Urothelium cell line (cell line): ENCODE measurements at places on chromosomes 1 and 21.

GRCh38 chr1:7098641-7099040 lies 313.4 kb downstream of the CAMTA1 start:
- DNase-seq: no peak

DNA sequence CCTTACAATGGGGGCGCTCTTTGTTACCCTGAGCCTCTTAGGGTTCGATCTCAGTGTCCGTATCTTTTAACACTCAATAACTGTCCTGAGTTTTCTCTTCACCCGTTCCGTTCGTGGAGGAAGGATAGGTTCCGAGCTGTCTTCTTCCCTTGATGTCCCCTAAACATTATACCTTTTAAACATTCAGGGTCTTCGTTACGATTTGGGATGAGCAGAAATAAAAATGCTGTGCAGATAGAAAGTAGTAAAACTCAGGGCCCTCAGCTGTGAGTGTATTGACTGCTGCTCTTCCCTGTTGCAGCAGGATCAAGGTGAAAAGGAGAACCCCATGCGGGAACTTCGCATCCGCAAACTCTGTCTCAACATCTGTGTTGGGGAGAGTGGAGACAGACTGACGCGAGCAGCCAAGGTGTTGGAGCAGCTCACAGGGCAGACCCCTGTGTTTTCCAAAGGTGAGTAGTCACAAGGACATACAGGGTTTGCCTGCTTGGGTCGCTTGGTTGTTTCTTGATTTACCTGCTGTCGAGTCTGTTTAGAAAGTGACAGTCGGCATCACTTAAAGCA lies 784 bp downstream of the RPL11 start:
- no peak for DNase-seq

DNA sequence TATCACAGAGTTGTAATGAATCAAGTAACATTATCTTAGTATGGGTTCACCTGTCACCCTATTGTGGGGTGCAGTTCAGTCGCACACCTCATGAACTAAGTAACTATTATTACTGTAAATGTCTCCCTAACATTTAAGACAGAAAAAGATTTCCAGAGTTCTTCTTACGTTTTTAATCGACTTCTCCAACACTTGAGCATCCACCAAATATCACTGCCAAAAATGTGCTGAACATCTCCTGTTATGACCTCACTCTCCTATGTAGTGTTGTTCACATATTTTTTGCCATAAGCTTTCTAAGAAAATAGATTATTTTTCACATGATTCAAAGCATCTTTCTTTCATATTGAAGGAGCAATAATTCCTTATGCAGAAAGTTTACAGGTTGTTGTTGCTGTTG lies 1.3 kb downstream of the TTLL7 start:
- no peak for DNase-seq

- DNase-seq: no peak
Observed at GRCh38 chr1:58629031-58629462, 52.0 kb upstream of the TACSTD2 start.

GRCh38 chr1:20153000-20153418 lies 13.9 kb downstream of the PLA2G2F start:
- DNase-seq: no peak

DNA sequence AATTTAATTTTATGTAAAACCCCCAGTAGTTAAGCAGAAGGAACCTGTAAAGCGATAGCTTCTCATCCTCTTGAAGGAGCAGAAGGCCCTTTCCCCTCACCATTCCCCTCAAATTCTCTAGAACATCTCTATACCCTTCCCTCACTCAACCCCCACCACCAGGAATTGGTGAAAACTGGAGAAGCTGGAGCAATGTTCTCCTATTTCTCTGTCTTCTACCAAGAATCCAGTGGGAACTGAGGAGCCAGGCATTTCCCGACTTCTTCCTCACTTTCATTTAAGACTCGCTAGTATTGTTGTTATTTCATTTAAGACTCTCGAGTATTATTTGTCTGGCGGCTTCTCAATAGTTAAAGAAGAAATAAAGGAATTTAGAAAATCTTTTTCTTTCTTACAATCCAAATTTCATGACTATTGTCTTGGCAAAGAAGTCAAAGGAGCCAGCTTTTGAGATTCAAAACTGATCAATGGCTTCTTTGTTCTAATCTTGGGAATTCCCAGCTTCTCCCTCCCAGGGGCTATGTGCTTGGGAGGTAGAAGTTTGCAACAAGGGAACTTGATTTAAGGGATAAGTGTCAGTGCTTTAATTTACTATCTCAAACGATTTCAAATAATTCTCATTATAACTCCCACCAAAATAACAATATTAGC lies 253.3 kb upstream of the ADGRL2 start:
- DNase-seq: no peak

DNA sequence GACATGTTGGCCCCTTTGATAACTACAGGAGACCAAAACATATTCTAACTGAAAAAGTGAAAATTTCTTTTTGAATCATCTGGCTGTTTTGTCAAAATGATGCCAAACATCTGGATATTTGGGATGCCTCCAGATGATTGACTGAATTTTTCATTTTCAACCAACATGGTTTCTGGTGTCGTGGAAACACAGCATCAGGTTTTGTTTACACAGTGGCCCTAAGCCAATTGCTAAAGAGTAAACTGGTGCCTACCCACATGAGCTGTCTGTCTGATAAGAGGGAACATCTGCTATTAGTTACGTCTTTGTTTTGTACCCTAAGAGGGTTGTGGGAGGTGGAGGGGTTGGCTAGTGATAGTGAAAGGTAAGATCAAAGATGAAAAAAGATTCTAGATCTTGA lies 204.8 kb downstream of the KCNK2 start:
- no peak for DNase-seq

DNA sequence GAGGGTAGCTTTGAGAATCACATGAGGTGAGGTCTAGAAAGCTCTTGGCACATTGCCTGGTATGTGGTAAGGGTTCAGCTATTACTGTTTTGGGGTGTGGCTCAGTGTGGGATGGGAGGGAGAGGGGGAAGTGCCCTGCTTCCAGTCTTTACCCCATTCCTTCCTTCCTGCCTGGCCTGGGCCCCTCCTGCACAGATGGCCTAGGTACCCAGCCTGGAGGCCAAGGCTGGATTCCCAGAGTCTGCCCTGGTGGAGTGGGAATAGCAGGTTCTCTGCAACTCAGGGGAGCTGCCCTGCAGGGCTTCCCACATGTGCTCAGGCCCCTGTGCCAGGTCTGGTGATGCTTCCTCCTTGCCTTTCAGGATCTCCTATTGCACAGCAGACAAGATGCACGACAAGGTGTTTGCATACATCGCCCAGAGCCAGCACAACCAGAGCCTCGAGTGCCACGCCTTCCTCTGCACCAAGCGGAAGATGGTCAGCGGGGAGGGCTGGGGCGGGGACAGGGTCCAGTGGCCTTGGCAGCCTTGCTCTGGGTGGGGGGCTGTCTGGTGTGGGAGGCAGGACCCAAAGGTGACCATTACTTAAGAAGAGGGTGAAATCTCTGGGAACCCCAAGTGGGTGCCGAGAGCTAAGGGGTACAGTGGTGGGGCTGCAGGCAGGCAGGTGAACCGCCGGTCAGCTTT lies 13.5 kb downstream of the LDLRAP1 start:
- peak; percentile 42 for DNase-seq

GRCh38 chr1:101065575-101065974 lies 40.0 kb upstream of the DPH5 start:
- no peak for DNase-seq

- DNase-seq: peak; percentile 23
Observed at GRCh38 chr1:21904704-21905520, 32.2 kb downstream of the HSPG2 start.

- DNase-seq: peak; percentile 44
Observed at GRCh38 chr1:245837718-245838117, 669.4 kb downstream of the SMYD3 start.

DNA sequence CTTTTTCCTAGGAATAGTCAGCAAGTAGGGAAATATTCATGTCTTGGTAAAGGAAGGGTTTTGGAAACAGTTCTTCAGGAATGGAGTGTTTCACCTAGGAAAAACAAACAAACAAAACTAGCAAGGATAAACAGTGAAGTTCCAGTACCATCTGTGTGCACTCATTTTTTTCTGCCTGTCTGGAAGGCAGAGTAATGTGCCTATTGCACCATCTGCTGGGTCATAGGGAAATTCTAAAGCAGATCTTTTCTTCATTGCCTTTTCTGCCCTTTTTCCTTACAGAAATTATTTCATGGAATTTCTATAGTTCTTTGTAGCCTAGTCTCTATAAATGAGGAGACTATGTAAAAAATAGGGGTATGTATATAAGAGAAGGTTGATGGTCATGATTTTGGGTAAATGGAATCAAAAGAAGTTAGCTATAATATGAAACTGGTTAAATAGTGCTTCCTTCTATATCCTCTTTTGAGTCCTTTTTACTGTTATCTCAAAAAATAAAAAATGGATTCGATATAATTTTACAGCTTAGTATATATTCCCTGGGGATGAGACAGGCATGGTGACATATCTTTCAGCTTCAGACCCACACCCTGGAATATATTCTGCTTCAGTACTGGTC lies 3.4 kb upstream of the HRNR start:
- peak; percentile 7 for DNase-seq

DNA sequence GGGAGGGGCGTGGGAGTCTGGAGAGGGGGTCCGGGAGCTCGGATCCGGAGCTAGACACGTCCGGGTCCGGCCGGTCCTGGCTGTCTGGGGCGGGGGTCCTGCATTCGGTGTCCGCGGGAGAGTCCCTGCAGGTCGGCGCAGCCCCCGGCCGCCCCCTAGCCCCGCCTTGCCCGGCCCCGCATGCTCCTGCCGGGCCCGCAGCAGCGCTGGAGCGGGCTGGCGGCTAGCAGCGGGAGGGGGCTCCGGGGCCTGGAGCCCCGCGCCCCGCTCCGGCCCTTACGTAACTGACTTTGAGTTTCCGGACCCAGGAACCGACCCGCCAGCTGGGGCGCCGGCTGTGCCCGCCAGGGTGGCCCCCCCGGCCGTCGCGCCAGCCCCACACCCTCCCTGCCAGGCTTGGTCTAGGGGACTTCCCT lies 26.9 kb upstream of the EPB41 start:
- no peak for DNase-seq

GRCh38 chr1:31444725-31445448 lies 31.9 kb downstream of the SERINC2 start:
- DNase-seq: no peak

- peak; percentile 67 for DNase-seq
Observed at GRCh38 chr1:53326598-53327181, 1.2 kb downstream of the LRP8 start.

DNA sequence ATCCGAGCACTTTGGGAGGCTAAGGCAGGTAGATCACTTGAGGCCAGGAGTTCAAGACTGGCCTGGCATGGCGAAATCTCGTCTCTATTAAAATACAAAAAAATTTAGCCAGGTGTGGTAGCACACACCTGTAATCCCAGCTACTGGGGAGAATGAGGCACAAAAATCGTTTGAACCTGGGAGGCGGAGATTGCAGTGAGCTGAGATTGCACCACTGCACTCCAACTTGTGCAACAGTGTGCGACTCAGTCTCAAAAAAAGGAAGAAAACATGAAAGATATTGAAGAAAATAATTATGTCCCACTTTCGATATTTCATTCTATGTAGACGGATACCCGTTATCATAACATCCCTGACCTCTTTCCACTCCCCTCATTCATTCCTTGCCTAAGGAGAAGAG lies 19.2 kb downstream of the TUT4 start:
- no peak for DNase-seq

DNA sequence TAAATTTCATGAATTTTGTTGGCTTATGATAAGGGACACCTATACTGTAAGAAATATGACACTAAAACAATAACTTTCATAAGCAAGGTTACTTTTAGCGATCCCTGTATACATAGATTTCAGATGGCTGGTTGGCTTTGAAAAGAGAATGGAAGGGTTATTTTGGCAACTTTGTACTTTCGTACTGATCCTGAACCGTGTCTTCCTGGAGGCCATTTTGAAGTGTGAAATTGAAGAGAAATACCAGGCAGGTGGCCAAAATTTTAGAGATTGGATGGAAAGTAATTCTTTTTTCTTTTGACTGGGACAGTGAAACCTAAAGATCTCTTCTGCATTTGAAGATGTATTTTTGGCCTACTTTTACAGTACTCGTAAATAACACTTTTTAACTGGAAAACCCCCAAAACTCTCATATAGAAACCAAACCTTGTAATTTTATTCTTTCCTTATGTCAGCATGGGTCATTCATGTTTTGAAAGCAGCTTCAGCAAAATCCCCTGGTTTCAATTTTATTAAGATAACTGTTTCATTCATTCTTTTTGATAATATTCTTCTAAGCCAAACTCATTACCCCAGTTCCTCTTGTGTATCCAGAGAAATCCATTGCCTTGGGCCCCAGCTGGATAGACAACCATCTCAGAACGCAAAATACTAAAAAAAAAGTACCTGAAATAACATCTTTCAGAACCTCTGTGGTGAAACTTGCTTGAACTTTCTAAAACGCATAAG lies 38.4 kb upstream of the ZNF281 start:
- DNase-seq: no peak
